ENCODE measurements at places on chromosomes 2 and 18.

GRCh38 chr18:77078690-77079070, 53.9 kb downstream of the MBP start:
- DNase-seq, result no peak

DNA sequence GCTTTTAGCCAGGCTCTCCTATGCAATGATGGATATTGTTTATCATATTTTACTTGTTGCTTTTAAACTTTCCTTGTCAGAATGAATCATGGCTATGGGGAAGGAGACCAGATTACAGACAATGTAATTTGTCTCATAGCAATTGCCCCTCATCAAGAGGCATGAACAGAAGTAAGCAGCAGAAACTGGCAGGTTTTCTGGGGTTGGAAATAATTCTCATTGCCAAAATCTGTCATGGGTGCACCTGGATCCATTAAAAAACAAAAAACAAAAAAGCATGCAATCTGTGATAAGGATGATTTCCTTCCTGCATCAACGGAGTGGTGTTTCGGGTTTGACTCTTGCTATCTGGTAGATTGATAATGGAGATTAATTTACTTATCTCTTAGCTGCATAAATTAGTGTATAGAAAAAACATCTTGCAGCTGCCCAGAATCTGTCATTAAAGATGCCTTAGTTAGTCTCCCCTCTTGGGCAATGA, 419.6 kb downstream of the SOX11 start:
- no peak for DNase-seq

GRCh38 chr2:15298770-15299169, 262.4 kb downstream of the NBAS start:
- DNase-seq, result no peak

DNA sequence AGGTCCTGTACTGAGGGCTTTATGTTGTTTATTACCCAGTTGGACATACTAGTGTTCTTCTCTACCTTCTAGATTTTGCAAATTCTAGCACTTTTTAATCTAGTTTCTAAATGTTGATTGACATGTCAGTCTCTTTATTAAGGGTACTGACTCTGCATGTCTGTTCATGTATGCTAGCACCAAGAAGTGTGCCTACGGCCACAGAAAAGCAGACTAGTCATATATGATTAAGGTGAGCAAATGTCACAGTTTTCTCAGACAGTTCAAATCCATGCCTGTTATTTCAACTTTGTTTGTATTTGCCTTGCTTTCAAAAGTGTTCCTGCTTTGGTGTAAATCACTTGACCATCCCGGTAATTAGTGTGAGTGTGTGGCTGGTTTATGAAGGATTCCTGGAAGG, 145.0 kb upstream of the DSEL start:
- no peak for DNase-seq

DNA sequence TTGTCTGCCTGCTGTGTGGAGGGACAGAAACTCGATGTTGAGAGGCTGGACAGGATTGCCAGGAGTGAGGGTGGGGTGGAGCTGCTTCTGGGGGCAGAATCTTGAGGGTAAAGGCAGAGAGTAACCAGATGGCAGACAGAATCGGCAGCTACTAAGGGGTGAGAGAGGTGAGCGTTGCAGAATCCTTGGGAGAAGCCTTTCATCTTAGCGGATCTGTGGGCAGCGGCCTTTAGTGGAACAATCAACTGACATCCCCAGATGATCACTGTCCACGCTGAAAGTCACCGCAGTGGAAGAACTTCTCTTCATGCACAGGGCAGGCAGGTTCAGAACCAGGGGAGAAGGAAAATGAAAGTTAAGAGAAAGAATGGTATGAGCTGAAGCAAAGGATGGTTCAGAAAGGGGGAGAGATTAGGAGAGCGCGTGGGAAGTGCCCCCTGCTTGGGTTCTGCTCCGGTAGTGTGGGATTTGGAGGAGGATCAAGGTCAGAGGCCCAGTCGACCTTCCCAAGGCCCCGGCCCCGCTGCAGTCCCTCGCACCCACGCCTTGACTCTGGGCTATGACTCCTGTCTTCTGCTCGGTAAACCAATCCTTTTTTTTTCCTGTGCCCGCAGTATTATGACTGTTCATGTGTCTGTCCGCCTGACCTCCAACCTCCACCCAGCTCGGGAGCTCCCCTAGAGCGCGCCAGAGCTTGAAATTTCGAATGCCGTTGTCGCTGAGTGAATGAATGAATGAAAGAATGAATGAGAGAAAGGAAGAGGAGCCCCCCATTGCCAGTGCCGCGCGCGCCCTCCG, 584 bp downstream of the BOLA3 start:
- no peak for DNase-seq

- DNase-seq, result no peak
These were observed 72.4 kb downstream of the ODC1 start for GRCh38 chr2:10375570-10376281.

GRCh38 chr2:18912225-18912888, 323.0 kb upstream of the NT5C1B start:
- no peak for DNase-seq

DNA sequence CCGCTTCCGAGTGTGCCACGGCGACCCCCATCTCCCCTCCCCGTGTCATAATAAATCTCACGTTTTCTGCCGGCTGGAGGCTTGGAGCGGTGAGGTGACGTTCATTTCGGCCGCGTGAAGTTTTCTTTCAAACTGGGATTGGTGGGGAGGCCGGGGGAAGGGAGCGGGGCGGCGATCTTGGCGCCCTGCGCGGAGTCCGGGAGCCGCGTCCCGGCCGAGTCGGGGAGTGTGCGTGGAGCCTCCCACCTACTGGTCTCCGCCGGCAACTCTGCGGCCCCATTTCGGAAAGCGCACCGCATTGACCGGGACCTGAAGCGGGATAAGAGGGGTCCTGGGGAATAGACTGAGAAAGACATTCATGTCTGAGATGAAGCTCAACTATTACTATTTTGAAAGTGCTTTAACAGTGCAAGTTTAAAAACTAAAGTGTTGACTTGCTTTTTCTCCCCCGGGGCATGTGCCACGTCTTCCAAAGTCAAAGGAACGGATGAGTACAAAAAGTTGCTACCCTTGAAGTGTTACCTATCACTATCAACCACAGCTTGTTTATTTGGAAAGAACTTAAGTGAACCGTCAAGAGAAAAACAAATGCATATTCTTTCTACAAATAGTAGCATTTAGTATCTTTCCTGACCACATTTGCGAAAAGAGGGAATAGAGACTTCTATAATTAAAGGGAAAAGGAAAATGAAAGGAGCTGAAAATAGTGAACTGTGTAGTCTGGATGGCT, 818 bp upstream of the IKZF2 start:
- DNase-seq, result peak; percentile 26

GRCh38 chr2:15733867-15734673, 142.4 kb downstream of the DDX1 start:
- DNase-seq, result no peak

DNA sequence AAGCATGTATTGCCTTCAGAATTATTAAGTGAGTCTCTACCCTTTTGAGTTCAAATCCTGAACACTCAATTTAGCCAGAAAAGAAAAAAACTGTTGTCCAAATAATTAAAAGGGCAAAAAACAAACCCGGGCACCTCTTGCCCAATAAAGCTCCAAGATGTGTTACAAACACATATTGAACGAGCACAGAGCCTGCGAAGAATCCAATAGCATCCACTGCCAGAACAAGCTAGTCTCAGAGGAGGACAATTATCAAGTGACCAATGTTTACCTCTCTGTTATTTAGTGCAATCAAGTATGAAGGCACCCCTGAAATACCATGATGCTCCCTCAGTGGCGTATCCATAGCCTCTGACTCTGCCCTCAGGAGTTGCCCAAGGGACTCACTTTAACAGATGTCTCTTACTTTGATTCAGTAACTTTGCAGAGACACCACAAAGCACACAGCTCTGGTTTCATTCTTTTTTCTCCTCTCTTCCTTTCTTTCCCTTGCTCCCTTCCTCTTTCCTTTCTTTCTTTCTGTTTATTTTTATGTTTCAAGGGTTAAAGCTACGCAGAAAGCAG, 93.5 kb upstream of the SPATS2L start:
- no peak for DNase-seq

GRCh38 chr2:75459565-75460310, 101.0 kb downstream of the EVA1A start:
- no peak for DNase-seq

- DNase-seq, result no peak
These were observed 654.2 kb upstream of the PKDCC start for GRCh38 chr2:41393621-41394020.

GRCh38 chr2:191757208-191757607, 79.3 kb downstream of the NABP1 start:
- DNase-seq, result no peak

- DNase-seq, result no peak
These were observed 238.2 kb downstream of the CDH7 start for GRCh38 chr18:65988972-65989371.

DNA sequence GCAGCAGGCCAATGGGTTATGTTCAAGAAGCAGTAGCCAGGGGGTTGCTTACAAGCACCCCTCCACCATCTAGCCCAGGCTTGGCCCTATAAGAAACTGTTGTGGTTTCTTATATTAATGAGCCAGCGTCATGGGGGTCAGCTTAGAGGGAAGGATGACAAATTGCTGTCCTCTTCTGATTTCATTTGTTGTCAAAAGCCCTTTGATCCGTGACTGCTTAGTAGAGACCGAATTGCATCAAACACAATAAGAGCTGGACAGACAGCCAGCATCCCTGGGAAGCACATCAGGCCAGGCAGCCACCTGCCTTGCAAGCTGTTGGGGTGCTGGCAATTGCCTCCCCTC, 206.6 kb upstream of the SETBP1 start:
- no peak for DNase-seq

GRCh38 chr2:239747771-239748170, 277.4 kb downstream of the NDUFA10 start:
- no peak for DNase-seq

GRCh38 chr2:208354964-208355381, 51.6 kb upstream of the PTH2R start:
- no peak for DNase-seq

DNA sequence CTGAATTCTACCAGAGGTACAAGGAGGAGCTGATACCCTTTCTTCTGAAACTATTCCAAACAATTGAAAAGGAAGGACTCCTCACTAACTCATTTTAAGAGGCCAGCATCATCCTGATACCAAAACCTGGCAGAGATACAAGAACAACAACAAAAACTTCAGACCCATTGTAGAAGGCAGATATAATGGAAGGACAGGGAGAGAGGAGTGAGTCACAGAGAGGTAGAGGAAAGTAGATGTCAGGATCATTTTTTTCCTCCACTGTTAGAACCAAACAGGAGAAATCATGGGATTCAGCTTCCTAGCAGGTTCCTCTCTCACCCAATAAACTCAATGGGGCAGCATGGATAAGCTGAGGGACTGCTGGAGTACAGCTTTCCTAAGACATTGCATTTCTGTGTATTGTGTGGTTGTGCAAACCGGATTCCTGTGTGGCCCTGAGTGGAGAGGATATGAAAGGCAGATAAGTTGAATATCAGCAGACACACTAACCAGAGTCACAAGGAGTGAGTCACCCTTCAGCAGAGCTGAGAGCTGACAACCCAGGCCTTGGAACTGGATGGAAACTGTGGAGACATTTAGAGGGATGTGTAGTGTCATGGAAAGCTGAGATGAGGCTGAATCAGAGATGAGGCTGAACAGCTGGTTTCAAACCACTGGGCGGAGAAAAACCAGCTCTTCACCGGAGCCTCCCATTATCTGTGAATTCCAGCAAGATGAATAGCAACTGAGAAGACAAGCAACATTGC, 60.9 kb upstream of the MMADHC start:
- DNase-seq, result no peak

GRCh38 chr2:30799366-30799765, 7.9 kb downstream of the CAPN13 start:
- DNase-seq, result no peak

GRCh38 chr2:74578408-74578807, 23.9 kb downstream of the DOK1 start:
- no peak for DNase-seq

All from K562 (cell line).